Naive thymus-derived CD8-positive, alpha-beta T cell (primary cell): ENCODE measurements at places on chromosomes 16 and 17. TPM values are rescaled to one million over a fixed set of nuclear protein-coding genes. Genes with fewer than 3 reads are reported as not detected.
A peak's percentile ranks its signal among the peaks of the same experiment; 100 is the strongest.

Gene MYH8
- polyA plus RNA-seq: not detected

Gene AATK
- polyA plus RNA-seq: not detected

DNA sequence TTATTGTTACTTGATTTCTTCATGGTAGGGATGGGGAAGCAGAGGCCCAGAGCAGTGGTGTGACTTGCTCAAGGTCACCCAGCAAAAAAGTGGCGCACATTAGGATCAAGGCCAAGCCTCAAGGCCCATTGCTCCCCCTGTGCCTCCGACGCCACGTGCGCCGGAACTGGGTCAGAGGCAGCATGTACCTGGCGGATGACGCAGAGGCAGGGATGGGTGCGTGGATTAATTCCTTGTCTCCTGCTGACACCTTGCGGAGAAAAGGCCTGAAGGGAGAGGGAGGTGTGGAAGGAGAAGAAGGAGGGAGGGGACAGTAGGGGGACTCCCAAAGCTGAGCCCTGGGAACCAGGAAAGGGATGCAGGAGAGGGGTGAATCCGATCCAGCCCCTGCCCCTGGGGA lies 18.5 kb downstream of the SBK1 start:
- H3K4me1 ChIP-seq: peaks cover 78% of the 10 kb centered on the region
- no peaks in the 10 kb centered on the region for H3K27me3 ChIP-seq
- peak overlapping the region; percentile 97 for H3K27ac ChIP-seq
- DNase-seq: no peak
- peaks cover 10% of the 10 kb centered on the region for H3K36me3 ChIP-seq
- H3K4me3 ChIP-seq: peak overlapping the region; percentile 82

DNA sequence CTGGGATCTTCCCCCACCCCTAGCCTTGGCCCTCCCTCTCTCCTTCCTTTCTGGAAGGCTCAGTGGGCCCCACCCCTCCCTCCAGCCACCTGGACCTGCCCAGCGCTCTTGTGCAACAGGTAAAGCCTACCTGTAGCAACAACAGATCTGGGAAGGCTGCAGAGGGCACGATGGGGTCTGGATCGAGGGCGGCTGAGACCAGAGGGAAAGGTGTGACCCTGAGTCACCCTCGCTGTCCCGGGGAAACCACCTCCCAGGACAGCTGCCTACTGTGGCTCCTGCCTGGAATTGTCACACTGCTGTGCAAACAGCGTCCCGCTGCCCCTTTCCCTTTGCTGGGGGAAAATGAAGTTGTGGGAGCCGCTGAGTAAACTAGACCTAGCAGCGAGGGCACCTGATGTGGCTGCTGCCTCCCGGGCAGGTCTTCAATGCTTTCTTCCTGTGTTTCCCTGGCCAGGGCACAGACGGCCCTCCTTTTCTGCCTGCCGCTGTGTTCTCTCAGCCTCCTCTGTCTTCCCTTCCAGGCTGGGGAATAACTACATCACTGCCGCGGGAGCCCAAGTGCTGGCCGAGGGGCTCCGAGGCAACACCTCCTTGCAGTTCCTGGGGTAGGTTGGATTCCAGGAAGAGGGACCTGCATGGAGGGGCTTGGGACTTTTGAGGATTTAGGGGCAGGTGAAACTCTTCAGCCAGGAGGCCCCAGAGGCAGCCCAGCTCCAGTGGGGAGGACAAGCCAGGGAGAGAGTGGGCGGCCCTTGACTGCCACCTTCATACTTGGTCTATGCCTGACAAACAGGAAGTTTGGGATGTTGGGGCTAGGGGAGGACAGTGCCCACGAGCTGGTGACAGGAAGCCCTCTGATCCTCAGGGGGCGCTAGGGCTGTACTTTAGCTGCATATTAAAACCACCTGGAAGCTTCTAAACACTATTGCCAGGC lies 22.2 kb upstream of the CYLD start:
- DNase-seq: peak; percentile 17
- H3K4me3 ChIP-seq: peak overlapping the region; percentile 41
- peaks cover 34% of the 10 kb centered on the region for H3K4me1 ChIP-seq
- H3K27ac ChIP-seq: peak overlapping the region; percentile 46

- H3K4me1 ChIP-seq: peaks cover 48% of the 10 kb centered on the region
- H3K4me3 ChIP-seq: peak overlapping the region; percentile 62
- peaks cover 56% of the 10 kb centered on the region for H3K36me3 ChIP-seq
- no peaks in the 10 kb centered on the region for H3K27me3 ChIP-seq
Measured at GRCh38 chr16:11051879-11052808, 107.8 kb downstream of the CLEC16A start.

- no peak overlapping the region for H3K4me3 ChIP-seq
- peaks cover 55% of the 10 kb centered on the region for H3K4me1 ChIP-seq
- DNase-seq: no peak
- no peaks in the 10 kb centered on the region for H3K27me3 ChIP-seq
Measured at GRCh38 chr17:62045517-62045916, 19.6 kb downstream of the MED13 start.

GRCh38 chr17:62775876-62776275 lies 32.2 kb downstream of the MARCHF10 start:
- H3K4me1 ChIP-seq: no peaks in the 10 kb centered on the region
- H3K27me3 ChIP-seq: peaks cover 17% of the 10 kb centered on the region
- no peak overlapping the region for H3K4me3 ChIP-seq
- DNase-seq: no peak

GRCh38 chr17:78986649-78987328 lies 7.1 kb upstream of the LGALS3BP start:
- H3K27me3 ChIP-seq: no peaks in the 10 kb centered on the region
- peaks cover 8% of the 10 kb centered on the region for H3K4me1 ChIP-seq
- H3K27ac ChIP-seq: no peak overlapping the region
- peak overlapping the region; percentile 68 for H3K4me3 ChIP-seq

GRCh38 chr17:74009056-74009625 lies 194.3 kb upstream of the RPL38 start:
- peaks cover 26% of the 10 kb centered on the region for H3K27me3 ChIP-seq
- no peak overlapping the region for H3K27ac ChIP-seq
- no peaks in the 10 kb centered on the region for H3K36me3 ChIP-seq
- DNase-seq: no peak
- peaks cover 7% of the 10 kb centered on the region for H3K4me1 ChIP-seq
- H3K4me3 ChIP-seq: no peak overlapping the region
